ENCODE measurements at places on chromosomes 6 and 20. TPM values are rescaled to one million over a fixed set of nuclear protein-coding genes. Genes with fewer than 3 reads are reported as not detected.

DNA sequence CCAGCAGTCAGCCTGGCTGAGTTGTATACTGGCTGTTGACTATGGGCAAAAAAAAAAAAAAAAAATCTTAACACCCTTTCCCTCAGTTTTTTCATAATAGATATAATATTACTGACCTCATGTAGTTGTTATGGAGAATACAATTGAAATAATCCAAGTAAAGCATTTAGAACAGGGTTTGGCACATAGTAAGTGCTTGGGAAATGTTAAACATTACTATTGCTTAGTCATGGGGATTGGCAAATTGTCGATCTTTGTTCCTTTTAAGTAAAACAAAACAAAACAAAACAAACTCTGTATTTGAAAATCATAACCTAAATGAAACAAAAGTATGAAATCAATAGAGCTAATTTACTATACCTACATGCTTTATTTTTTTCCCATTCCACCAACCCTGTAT is 458.4 kb downstream of the GRIK2 start:
- DNase-seq: no peak

GRCh38 chr6:124683507-124683906 is 278.7 kb upstream of the RNF217 start:
- no peak for DNase-seq

PACSIN1 gene
- total RNA-seq: 0.37 TPM

DNA sequence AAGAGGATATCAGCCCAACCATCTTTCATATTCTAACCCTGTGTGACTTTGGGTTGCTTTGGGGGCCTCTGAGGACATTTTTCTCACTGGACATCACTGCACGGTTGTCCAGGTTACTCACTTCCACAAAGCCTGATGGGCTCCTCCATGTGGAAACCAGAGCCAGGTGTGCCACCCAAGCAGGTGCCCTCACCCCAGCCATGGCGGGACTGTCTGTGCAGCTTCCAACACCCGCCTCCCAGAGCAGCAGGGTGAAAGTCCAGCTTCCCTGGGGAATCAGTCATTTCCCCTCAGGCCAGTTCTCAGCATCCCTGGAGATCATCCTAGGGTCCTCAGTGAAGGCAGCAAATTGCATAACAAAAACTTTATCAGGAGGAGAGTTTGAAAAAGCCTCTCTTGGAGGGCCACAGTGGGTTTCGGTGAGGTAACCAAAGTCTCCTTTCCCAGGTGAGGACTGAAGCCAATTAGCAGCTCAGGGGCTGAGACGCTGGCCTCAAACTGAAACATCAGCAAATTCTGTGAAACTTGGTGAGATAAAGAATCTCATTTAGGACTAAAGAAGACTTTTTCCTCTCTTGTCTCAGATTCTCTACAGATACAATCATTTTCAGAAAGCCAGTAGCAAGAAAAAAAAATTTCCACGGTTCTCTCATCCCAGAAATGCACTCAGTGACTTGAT is 289.6 kb upstream of the CDH4 start:
- no peak for DNase-seq

CGAS gene
- 1.0 TPM for total RNA-seq

DNA sequence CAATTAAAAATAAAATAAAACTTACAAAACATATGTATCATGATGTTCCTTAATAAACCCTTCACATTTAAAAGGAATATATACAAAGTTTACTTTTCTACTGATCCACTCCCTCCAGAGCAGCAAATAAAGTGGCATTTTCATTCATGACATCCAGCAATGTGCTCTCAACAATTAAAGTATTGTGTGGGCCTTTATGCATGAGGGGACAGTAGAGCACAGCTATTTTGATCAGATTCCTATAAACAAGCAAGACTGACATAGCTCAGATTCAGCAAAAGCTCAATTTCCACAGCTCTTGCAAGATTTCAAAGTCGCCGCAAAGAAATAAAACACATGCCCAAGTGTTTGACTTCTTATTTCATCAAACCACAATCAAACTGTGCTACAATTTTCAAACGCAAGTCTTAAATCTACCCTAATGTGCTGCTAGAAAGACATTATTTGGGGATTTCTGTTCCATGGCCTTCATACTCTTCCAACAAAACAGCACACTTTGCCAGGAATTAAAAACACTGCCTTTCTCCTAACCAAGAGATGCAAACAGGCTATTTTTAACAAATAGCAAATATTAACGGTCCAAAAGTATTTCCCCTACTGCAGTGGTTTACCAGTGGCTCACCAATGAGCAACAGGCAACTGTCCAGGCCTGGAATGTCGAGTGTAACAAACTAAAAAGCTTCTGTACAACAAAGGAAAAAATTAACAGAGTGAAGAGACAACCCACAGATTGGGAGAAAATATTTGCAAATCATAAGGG is 52.3 kb downstream of the MBOAT1 start:
- no peak for DNase-seq

CST7 gene
- total RNA-seq: not detected

DNA sequence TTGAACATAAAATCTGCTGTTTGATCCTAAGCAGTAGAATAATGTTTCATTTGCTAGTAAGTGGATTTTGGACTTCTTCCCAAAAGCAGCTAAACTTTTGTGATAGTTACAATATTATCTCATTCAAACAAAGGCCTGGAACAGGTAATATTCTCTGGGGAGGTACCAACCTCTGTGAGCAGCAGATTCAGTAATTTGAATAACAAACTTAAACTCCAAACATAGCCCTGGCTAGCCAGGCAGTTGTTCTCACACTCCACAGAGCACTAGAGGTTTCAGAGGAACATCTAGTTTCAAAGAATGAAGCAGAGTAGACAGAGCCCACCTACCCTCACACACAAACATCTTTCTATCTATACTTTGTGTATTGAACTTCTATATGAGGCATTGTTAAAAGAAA is 40.9 kb downstream of the LGSN start:
- DNase-seq: no peak

SLC13A3 gene
- 2.4 TPM for total RNA-seq

DNA sequence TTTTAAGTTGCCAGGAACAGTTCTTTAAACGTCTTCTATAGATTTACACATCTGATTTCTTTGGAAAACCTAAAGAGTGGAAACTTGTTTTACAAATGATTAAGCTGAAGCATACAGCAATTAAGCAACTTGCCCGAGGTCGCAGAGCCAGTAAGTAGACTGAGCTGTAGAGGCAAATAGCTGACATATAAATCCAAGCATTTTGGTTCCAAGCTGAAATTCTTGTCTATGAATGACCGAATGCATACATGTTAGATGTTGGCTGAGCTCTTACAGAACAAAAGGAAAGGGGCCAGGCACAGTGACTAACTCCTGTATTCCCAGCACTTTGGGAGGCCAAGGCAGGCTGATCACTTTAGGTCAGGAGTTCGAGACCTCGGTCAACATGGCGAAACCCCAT is 101.8 kb upstream of the SGK1 start:
- DNase-seq: no peak

- no peak for DNase-seq
These were observed 142.4 kb downstream of the THBS2 start for GRCh38 chr6:169111203-169111602.

AGPAT4 gene
- total RNA-seq: 7.7 TPM

ARMC2 gene
- total RNA-seq: 2.8 TPM

- DNase-seq: no peak
These were observed 1.9 kb downstream of the EBF4 start for GRCh38 chr20:2694519-2694918.

DNA sequence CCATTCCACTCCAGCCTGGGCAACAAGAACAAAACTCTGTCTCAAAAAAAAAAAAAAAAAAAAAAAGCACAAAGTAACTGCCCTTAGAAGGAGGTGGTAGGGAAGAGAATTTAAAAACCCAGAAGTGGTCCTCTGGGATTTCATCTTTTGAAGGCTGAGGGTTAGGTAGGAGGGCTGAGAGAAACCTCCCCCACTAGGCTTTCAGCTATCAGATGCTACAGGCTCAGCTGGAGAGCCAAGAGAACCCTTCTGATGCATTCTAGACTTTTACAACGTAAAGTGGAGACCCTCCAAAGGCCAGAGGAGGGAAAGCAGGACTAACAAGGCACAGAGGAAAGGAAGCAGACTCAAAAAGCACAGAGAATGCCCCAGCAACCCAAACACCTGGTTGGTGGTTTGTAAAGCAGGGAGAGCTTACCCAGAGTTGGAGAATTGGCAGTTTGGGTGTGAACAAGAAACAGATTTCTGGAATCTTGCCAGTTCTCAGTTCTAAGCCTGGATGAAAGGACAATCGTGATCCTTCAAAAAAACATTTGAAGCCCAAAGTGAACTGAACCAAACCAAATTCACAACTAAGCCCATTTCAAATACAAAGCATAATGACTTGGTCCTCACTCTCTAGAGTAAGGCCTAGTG is 23.2 kb upstream of the SPAG4 start:
- DNase-seq: no peak

DNA sequence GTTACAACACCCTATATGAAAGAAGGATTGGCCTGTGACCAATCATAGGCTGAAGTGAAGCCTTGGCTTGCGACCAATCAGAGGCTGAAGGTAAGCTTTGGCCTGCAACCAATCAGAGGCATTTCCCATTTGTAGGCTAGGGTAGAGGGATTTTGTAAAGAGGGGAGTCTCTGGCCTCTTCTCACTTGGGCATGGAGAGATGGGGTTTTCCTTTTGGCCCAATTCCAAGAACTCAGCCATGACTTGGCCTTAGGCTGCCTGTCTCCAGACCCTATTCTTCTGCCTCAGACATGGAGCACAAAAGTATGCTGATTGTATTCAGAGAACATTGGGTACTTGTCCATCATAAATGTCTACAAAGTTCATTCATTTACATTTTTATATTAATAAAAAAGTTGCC is 308.3 kb downstream of the UTRN start:
- DNase-seq: no peak

DNA sequence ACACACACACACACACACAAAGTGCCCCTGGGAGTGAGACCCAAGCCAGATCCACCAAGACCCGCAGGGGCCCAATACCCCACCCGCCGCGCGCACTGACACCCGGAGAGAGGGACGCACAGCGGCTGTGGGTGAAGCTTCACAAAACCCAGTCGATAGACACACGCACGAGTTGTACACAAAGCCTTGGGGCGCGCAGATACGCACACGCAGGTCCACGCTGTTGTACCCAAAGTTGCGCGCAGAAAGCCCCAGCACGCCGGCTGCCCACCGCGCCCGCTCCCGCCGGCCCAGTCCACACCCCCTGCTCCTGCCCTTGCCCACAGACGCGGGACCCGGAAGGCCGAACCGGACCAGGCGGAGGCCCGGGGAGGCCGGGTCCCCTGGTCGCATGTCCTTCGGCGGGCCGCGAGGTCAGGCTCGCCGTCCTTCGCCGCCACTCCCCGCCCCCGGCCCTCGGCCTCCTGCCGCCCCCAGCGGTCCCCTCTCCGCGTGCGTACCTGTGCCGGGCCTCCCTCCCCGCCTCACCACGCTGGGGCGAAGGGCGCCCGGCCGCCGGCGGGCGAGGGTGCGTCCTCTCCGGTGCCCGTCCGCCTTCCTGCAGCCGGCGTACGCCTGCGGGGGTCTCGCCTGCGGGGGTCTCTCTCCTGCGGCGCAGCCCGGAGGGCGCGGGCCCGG is at the start of gene TMEM74B:
Gene TMEM74B (minus strand): TSS at position 344 of the 678 bp plus-strand sequence. CDS start 1,180 bp downstream, outside the sequence.
- DNase-seq: peak; percentile 34

- no peak for DNase-seq
These were observed 34.6 kb upstream of the NKX2-2 start for GRCh38 chr20:21548390-21549035.

GRCh38 chr6:35294308-35294945 is 3.2 kb upstream of the DEF6 start:
- DNase-seq: peak; percentile 71

- peak; percentile 98 for DNase-seq
These were observed 408 bp upstream of the FBXO9 start for GRCh38 chr6:53064726-53065265.

DNA sequence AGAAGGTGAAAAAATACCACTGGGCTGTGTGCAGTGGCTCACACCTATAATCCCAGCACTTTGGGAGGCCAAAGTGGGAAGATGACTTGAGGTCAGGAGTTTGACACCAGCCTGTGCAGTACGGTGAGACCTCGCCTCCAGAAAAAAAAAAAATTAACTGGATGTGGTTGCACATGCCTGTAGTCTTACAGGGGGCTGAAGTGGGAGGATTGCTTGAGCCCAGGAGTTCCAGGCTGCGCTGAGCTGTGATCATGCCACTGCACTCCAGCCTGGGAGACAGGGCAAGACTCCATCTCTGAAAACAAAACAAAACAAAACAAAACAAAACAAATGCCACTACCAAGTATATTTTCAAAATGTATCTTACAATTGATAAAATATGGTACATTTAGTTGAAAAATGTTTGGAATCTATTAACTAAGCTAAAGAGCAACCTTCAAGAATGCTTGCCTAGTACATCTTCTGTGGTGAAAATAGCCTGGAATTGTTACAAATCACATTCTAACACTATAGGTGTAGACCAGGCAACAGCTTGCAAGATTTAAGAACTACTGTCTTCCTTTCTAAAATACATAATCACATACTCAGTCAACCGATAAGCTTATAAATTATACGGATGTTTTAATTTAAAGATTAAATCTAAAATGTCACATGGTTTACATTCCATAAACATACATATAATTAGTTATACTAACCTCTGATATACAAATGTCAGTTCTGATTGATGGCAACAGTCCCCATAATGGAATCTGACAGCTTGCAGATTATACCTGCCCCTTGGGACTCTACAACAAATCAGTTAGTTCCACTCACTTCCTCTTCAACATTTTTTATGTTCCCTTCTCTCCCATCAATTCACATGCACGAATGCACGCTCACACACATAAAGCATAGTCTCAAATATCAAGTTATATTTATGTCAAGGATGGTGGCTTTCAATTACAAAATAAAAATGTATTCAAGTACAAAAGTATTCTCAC is 150.8 kb downstream of the ASCC3 start:
- no peak for DNase-seq

BTNL2 gene
- total RNA-seq: not detected

DNA sequence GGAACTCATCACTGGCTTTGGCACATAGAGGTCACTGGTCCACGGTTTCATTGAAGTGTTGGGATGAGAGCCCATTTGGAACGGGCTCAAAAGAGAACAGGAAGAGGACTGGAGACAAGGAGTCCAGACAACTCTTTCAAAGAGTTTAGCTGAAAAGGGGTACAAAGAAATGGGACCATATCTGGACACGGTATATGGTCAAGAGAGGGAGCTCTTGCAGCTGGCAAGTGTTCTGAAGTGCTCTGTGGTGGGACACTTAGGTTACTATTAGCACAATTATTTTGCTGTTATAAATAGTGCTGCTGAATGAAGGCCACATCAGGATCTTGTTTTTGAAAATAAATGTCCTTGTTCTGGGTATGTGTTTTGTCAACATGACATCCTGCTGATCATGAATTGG is 4.6 kb downstream of the SGK2 start:
- DNase-seq: no peak

DNA sequence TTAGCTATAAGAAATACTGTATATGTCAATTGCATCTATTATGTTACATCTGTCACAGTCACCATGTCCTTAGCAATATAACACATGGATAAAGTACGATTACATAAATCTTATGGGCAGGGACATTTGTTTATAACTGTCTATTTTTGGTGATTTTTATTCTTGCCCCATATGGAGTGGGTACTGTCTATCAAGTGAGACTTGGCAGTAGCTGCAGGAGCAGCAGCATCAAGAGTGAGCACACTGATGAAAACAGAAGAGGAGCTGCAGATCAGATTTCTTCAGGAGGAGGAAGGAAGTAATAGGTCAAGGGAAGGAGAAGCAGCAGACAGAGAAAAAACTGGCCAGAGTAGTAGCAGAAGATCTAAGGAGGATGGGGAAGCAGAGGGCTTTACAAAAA is 516.7 kb downstream of the C6orf118 start:
- DNase-seq: no peak

- no peak for DNase-seq
These were observed 44.2 kb downstream of the SNAI1 start for GRCh38 chr20:50026746-50027575.

DDX43 gene
- total RNA-seq: not detected

KCNK15 gene
- total RNA-seq: 0.92 TPM

PSORS1C2 gene
- total RNA-seq: not detected

Data from hepatocyte (in vitro differentiated cells).